MV-4-11 (cell line): ENCODE measurements at places on chromosomes 3 and 15.

DNA sequence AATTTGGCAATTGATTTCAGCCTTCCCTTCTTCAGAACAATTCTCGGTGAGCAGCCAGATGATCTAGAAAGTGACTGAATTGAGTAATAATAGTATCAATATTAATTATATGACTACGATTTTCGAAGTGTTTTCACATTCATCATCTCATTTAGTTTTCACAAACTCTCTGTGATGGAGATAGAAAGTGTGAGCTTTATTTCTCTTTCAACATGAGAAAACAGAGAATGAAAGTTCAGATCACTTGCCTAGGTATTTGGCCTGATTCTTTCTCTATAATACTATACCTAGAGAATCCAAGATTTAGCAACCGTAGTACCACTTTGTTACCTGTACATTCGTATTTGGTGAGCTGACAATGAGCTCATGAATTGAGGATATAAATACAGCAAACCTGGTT, 739.2 kb upstream of the NR2F2 start:
- DNase-seq: no peak

DNA sequence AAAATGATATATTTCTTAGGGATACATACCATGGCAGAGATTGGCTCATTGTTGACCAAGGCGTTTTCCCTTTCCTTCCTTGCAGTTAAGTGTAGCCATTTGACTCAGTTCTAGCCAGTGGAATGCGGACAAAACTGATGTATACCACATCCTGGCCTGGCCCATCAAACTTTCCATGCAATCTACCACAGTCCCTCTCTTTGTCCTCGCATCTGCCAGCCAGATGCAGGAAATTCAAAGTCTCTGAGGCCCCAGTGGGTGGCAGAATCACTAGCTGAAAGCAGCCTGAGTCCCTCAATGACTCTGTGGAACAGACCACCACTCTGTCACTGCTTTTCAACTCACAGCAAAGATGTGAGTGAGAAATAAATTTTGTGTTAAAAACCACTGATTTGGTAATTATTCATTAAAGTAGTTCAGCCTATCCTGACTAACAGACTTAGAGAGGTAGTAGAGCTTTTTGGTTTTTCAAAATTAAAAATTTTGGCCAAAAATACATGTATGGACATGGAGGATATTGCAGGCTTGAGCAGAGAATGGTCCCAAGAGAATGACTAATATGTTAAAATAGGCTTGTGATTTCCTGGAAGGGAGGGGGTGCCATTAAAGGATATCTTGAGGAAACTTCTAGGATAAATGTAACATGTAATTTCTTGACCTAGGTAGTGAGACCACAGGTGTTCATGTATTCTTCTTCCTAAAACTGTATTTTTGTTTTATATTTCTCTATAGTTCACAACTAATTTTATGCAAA, 10.9 kb downstream of the LRRFIP2 start:
- DNase-seq: no peak

DNA sequence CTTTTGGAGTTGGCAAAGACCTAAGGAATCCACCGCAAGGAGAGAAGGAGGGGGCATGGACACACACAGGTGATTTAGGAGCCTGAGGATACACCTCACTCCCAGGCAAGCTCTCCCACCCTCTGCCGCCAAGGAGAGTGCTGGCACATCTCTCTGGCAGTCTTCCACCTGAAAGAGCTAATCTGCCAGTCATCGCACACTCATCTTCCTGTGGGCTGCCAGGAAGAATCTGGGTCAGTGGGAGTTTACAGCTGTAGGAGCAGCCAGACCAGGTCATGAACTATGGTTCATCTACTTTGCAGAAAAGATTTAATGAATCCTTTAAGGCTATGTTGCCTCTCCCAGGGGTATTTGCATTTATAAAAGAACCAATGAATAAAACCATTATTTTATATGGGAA, 170.6 kb upstream of the TSC22D2 start:
- DNase-seq: no peak

DNA sequence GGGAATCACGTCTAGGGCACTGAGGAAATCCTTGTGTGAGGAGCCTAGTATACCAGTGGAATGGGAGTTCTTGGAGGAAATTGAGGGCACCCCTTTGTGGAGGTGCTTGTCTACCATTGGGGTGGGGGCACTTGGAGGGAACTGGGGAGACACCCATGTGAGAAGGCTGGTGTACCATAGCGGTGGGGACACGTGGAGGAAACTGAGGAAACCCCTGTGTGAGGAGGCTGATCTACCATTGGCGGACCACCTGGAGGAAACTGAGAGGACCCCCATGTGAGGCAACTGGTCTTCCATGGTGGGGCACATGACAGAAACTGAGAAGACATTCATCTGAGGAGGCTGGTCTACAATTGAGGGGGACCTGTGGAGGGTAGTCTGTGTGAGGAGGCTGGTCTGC, 164.5 kb downstream of the FBLN2 start:
- DNase-seq: no peak

GRCh38 chr3:116897382-116897781, 187.8 kb downstream of the TUSC7 start:
- DNase-seq: no peak

DNA sequence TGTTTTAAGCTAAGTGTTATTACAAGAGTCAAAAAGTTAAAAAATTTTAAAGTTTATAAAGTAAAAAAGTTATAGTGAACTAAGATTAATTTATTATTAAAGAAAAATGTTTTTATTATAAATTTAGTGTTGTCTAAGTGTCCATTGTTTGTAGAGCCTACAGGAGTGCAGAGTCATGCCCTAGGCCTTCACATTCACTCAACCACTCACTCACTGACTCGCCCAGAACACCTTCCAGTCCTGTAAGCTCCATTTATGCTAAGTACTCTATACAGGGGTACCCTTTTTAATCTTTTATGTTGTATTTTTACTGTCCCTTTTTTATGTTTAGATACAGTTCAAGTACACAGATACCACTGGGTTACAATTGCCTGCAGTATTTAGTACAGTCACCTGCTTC, 37.2 kb downstream of the EEFSEC start:
- no peak for DNase-seq

GRCh38 chr3:20589275-20589674, 403.3 kb upstream of the SGO1 start:
- DNase-seq: no peak

DNA sequence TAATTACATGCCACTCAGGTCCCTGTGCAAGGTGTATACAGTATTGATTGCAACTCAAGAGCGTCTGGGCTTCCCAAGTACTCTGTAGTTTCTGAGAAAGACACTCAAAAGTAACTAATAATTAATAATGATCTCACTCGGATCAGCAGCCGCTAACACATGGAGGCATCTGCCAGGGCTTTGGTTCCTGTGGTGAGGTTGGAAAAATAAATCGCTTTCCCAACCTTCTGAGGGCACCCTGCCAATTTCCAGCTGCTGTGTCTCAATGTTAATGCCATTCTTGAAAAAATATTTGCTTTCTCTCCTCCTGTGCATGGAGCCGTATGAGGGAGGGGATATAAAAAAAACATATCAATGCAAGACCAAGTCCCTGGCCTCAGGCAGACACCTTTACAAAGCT, 116.5 kb upstream of the SLC2A2 start:
- DNase-seq: no peak

- no peak for DNase-seq
These were observed 28.0 kb upstream of the GABRA5 start for GRCh38 chr15:26838742-26839460.

DNA sequence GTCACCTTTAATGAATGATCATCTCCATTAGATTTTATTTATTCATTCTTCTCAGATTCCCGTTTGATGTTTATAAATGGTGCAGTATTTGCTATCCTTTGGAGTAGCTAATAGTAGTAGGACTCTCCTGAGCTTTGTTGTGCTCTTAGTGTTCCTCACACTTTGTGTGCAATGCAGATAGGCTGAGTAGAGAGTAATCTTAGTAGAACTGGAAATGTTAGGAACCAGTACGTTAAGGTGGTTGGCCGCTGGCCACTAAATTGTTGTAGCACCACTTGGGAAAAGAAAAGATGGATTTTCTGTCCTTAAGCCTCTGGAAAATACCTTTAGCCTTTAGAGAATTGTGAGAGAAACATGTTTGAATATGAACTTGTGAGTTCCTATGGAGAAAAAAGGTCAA, 19.9 kb upstream of the EBLN2 start:
- no peak for DNase-seq

- no peak for DNase-seq
These were observed 7.6 kb upstream of the RCCD1 start for GRCh38 chr15:90946941-90947576.
